ENCODE measurements at places on chromosomes 4 and X.

- DNase-seq = no peak
Observed at GRCh38 chr4:81225252-81225651, 10.2 kb upstream of the PRKG2 start.

- DNase-seq = no peak
Observed at GRCh38 chrX:21741869-21742701, 15.8 kb downstream of the SMPX start.

DNA sequence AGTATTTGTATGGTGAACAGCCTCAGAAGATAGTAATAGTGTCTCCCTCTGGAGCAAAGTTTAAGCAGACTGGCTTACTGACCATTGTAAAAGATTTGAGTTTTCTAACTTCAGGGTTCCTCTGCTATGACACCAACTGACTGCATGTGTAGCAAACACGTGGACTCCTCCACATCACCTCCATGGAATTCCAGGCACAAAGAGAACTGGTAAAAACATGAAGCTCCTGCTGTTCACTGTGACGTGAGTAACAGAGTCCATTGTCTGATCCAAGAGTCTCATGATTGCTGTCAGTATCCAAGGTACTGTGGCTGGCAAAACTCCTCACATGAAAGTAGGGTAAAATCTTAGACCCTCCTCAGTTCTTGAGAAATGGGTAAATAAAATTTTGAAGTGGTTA, 107.6 kb upstream of the FAM9B start:
- DNase-seq = no peak

DNA sequence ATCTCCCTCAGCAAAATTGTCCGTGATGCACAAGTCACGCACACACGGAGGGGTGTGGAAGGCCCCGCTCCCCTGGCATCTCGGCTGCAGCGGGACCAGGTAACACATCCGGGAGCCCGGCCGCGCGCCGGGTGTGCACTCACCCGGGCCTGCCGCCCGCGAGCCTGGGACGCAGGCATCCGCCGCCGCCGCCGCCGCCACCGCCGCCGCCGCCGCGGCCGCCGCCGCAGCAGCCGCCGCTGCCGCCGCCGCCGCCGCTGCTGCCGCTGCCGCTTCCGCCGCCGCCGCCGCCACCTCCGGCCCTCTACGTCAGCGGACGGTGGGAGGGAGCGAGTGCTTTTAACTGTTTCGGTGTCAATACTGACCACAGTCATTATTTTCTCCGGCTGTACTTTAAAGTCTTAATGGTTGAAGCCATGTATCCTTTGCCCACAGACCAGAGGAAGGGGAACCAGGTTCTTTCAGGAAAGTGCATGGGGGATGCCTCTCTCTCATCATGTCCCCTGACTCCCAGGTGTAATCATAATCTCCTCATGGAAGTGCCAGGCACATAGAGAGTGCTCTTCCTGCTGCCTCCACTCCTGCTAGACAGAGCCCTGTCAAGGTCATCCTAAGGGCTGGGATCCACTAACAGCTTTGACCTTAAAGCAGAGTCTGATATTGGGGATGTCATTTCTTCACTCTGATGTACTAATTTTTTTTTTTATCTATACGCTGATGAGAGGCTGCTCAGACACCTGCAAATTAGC, 38.0 kb downstream of the MAGEE2 start:
- no peak for DNase-seq

GRCh38 chr4:156906325-156906724, 65.3 kb downstream of the PDGFC start:
- DNase-seq = no peak

DNA sequence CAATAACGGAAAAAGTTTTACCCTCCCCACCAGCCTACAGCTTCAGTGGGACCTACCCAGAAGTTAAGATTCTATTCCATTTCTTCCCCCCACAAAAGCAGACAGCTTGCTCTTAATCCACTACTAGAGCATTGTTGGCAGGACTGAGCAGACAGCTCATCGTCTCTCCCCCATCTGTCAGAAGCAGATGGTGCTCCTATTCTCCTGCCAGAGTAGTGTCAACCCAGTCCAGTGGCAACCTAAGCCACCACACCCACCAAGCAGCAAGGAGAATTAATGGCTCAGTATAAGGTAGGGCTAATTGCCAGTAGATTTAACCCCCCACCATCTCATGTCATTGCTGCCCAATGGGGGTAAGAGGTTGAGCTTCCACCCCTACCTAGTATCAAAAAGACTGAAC, 62.0 kb downstream of the AWAT2 start:
- DNase-seq = no peak

- DNase-seq = no peak
Observed at GRCh38 chr4:14726877-14727361, 275.4 kb upstream of the CPEB2 start.

- no peak for DNase-seq
Observed at GRCh38 chr4:99324979-99325378, 3.8 kb upstream of the ADH1B start.

- DNase-seq = no peak
Observed at GRCh38 chrX:11887175-11887574, 129.1 kb downstream of the MSL3 start.

GRCh38 chr4:43864616-43865146, 583.9 kb downstream of the KCTD8 start:
- no peak for DNase-seq

GRCh38 chr4:19030048-19030447, 1008.5 kb upstream of the LCORL start:
- DNase-seq = no peak

- DNase-seq = no peak
Observed at GRCh38 chrX:38960137-38960536, 158.9 kb downstream of the MID1IP1 start.

GRCh38 chr4:127844601-127845116, 36.0 kb upstream of the PLK4 start:
- no peak for DNase-seq

All from T-helper 17 cell (primary cell).